ENCODE measurements at places on chromosomes 2 and 18.

DNA sequence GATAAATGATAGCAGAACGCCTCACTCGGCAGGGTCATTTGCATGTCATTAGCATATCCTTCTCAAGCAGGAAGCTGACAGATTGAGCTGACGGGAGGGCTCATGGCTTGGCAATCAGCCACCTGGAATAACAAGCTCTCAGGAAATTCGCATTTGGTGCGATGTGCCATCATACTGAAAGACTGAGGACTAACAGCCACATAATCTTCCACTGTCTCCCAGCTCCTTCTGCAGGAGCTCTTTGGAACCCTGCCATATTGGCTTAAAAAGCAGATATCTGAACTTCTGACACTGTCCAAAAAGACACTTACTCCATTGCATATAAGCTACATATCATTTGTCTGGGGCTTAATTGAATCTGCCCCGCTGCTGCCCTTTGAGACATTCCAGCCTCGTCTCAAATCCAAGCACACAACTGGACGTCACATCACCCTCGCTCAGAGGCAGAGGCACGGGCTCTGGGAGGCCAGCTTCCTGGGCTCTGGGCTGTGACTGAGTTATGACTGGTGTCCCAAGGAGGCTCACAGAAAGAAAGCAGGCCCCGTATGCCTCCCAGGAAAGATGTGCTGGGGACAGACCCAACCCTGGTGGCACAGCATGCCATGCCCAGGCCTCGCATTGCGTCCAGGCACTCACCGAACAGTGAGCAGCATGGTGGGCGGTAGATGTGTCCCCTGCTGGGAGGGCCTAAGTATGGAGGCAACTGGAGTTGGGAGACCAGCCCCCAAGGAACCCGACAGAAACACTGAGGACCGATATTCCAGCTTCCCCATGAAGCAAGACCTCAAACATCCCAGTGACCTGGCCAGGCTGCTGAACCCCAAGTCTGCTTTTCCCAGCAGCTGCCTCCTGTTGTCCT lies 228.0 kb downstream of the ATAD2B start:
- DNase-seq = no peak

GRCh38 chr2:227320305-227321094 lies 4.6 kb upstream of the MFF start:
- DNase-seq = no peak

GRCh38 chr2:57434441-57434840 lies 612.2 kb upstream of the VRK2 start:
- no peak for DNase-seq

DNA sequence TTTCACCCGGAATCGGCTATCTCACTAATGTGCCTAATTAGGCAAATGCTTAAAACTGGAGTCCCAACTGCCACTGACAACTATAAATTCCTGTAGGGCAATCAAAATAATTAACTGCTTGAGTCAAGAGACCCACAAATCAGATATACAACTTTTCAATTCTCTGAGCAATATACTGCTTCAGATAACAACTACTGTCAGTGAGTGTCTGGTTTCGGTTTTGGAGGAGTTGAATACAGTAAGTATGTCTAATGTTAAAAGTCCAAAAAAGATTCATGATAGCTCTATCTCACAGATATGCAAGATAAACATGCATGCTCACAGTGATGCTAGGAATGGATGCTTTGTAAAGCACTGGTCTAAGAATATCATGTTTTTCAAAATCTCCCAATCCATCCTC lies 283.3 kb downstream of the NRXN1 start:
- DNase-seq = no peak

- DNase-seq = no peak
Measured at GRCh38 chr18:2882201-2882600, 35.4 kb downstream of the EMILIN2 start.

DNA sequence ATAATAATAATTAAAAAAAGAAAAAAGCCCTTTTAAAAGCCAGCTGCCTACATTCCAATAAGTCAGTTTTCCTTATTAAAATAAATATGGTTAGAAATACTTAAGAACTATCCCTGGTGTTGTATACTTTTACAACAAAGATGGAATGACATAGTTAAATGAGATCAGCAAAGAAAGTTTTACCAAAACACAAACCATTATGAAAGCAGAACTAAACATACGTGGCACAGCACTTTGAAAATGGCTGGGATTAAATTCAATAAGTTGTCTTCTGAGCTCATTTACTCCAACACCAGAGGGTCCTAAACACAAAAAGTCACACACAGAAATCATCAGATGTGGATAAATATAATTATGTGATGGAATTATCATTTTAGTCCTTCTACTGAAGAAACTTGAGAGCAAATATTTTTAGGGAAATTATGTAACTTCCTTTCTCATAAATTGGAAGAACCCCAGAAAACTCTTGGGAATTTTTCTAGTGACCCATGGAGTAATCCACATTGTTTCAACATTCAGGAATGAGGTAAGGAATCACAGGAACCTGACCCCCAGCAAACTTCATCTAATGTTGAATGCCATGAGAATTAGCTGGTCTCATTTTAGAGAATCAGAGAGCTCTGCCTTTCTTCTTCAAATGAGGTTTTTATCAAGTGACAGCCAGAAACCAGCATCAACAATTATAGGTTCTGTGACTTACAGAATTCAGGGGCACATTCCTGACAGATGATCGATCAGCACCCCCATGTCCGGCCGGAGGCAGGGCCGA lies 11.5 kb upstream of the TMEM237 start:
- no peak for DNase-seq

- DNase-seq = no peak
Measured at GRCh38 chr2:42025151-42025582, 22.7 kb upstream of the PKDCC start.
